ENCODE measurements at places on chromosomes 2 and 18.

DNA sequence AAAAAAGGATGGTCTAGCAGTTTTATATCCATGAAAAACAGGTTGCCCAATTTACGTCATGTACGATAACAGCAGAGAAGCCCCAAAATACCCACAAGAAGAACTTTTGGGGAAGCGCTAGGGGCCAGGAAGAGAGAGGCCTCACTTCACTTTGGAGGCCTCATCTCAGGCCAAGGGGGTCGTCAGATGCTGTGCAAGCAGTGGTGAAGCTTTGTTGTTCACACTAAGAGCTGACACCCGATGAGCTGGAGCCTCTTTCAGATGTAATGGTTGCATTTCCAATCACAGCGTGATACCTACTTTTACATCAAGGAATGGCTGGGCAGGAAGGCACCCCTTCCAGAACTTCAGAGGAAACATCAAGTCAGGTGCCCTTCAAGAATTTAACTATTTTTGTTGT, 242.3 kb upstream of the PXDN start:
- DNase-seq = no peak

- DNase-seq = peak; percentile 94
These were observed 858 bp downstream of the TP53I3 start for GRCh38 chr2:24083567-24084385.

GRCh38 chr2:122864728-122865127, 1109.3 kb downstream of the TSN start:
- DNase-seq = no peak

DNA sequence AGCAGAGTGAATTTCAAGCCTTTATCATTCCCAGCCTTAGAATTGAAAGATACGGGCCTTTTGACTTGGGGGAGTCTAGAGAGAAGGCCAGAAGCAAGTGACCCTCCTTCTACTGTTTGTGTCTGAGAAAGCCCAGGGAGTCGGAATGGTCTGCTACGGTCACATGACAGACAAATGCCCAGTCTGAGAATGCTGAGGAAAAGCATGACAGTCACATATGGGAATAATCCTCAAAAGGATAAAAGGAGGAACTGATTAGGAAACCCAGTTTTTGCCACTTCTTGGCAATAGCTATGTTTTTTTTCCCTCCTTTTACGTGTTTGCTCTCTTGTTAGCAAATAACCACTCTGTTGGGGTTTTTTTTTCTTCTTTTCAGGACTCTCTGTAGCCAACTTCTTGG, 38.1 kb upstream of the HNRNPA3 start:
- no peak for DNase-seq

- DNase-seq = no peak
These were observed 152.8 kb downstream of the BCL11A start for GRCh38 chr2:60400462-60401246.

GRCh38 chr2:85705680-85706039, 11.5 kb downstream of the GNLY start:
- no peak for DNase-seq

DNA sequence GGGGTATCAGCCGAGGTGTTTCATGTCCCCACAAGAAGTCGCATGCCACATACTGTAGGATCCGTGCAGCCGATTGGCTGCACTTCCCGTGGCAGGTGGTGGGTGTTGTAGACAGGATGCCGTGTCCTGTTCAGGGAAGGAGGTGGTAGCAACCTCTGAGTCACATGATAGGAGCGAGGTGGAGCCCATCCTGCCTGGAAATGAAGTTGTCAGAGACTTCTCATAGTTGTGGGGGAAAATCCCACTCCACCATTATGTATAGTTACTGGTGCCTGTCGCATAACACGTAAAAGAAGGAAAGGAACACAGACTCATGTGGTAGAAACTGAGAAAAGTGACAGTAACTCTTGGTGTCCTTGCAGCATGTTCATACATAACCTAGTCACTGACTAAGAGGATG, 91.4 kb upstream of the IL1R2 start:
- no peak for DNase-seq

GRCh38 chr2:29578084-29578598, 343.2 kb downstream of the ALK start:
- no peak for DNase-seq

DNA sequence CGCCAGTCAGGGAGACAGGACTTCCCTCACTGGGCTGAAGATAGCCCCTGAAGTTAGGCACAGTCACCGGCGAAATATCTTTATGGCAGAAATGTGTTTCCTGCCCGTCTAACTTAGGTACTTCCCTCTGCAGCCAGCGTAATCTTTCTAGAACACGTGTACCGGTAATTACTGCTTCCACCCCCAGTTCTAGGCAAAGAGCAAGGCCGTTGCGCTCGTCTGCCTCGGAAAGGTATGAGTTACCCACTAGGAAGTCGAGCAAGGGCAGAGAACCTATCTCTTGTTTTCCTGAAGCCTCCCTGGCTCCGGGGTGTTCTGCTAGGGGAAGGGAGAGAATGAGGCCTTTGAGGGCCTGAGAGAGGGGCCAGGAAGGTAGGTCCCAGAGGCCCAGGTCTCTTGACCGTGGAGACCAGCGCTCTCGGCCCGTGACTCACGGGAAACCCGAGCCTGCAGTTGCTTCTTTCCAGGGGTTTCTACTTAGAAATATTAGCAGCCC, 70.0 kb downstream of the TWSG1 start:
- no peak for DNase-seq

Data from NCI-H526 (cell line).